ENCODE measurements at places on chromosomes 5 and 9. TPM values are rescaled to one million over a fixed set of nuclear protein-coding genes. Genes with fewer than 3 reads are reported as not detected.

GRCh38 chr5:177474846-177475562 is 1.6 kb upstream of the DBN1 start:
- DNase-seq: no peak

DNA sequence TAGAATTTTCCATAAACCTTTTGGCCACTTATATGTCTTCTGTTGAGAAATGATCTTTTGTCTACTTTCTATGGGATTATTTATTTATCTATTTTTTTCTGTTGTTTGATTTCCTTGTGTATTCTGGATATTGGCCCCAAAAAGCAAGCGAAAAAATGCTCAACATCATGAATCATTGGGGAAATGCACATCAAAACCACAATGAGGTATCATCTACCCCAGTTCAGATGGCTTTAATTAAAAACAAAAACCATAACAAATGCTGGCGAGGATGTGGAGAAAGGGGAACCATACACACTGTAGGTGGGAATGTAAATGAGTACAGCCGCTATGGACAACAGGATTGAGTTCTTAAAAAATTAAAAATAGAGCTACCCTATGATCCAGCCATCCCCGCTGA is 125.0 kb upstream of the LPCAT1 start:
- DNase-seq: peak; percentile 21

DNA sequence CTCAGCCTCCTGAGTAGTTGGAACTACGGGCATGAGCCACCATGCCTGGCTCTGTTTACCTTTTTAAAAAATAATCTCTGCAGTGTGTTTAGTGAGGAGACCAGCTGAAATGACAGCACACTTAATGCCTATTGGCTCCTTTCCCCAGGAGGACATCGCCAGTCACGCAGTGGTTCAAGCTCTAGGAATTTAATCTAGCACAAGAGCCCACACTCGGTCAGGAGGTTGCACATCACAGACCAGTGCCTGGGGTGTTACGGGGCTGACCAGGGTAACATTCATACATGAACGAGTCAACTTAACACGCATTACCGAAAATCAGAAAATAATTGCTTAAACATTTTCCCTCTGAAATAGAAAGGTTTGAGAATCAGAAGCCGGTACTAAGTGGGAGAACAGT is 217.0 kb downstream of the GOLPH3 start:
- no peak for DNase-seq

GRCh38 chr9:134491856-134492255 is 149.7 kb upstream of the COL5A1 start:
- no peak for DNase-seq

- DNase-seq: no peak
Measured at GRCh38 chr5:5156471-5157082, 16.4 kb downstream of the ADAMTS16 start.

- peak; percentile 82 for DNase-seq
Measured at GRCh38 chr9:106885451-106885850, 22.5 kb downstream of the ZNF462 start.

DNA sequence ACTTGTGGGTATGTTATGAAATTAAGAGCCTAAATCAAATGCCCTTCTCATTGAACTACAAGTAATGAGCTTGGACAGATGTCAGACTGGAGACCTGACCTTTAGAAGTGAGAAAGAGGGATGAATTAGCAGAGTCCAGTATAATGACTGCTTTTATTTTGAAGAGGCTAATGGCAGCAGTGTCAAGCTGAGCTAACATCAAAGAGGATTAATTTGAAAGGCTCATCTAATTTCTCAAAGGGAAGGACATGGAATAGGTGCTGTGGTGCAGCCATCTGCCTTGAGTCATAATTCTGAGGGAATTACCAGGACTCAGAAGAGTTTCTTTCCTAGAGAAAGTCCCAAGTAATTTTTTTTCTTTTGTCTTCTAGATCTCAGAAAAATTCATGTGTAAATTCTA is 57.6 kb downstream of the FAM81B start:
- no peak for DNase-seq

DNA sequence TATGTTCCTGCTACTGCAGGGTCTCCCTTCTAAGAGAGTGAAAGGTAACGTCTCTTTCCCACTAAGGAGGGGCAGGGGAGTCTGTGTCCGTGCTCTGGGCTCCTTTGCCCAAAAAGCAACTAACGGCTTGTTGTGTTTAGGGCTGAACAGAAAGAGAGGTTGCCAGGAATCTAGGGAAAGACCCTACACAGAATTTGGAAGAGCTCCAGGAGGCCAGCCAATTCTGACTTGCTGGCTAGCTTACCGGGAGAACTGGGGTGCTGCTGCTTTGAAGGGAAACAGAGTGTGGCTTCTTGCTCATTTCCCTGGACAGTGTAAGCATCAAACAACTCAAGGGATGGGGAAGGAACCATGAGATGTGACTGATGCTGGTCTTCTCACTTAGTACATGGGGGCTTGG is 176.1 kb downstream of the GADD45G start:
- no peak for DNase-seq

- no peak for DNase-seq
Measured at GRCh38 chr5:22329683-22330082, 523.5 kb downstream of the CDH12 start.

DNA sequence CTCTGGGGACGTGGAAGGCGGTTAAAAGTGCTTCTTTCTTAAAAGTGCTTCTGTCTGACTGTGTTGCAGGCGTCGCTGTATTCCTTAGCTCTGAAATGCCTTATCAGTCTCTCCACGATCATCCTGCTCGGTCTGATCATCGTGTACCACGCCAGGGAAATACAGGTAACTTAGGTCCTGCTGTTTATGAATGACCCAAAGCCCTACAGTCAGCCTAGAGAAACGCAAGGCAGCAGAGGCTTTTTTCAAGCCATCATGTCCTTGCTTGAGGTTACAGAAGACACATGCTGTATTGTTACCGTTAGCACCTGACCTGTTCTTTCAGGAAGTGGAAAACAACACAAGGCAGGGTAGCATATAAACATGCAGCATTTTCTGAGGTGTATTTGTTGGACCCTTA is 2.0 kb downstream of the KCNN2 start:
- no peak for DNase-seq

DNA sequence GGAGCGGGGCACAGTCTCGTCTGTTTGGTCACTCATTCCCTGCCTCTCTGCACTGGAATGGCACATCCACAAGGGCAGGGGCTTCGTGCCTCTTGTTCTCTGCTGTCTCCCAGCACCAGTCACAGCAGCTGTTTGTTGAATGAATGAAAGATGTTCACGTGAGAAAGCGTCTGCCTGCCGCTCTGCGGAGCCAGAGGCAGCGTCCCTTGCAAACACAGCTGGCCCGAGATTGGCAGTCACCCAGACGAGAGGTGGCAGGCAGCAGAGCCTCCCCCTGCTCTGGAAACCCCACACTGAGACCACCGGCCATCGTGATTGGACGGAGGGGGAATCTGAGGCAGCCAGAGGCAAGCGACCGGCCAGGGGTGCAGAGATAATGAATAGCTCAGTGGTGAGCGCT is 6.0 kb upstream of the FAM163B start:
- no peak for DNase-seq

DNA sequence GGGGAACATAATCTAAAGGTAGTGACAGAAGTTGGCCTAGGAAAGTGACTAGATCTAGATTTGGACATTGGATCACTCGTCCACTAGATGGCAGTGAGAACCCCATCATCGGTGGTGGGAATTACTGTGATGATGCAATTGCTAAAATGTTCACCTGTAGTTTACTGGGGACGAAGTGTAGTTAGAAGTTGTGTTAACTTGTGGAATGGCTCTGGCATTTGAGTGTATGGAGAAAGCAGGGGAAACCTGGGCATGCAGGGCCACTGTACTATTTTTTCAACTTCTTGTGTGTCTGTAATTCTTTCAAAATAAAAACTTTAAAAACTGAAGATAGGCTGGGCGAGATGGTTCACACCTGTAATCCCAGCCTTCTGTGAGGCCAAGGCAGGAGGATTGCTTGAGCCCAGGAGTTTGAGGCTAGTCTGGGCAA is 75.5 kb downstream of the PHAX start:
- DNase-seq: peak; percentile 66

DNA sequence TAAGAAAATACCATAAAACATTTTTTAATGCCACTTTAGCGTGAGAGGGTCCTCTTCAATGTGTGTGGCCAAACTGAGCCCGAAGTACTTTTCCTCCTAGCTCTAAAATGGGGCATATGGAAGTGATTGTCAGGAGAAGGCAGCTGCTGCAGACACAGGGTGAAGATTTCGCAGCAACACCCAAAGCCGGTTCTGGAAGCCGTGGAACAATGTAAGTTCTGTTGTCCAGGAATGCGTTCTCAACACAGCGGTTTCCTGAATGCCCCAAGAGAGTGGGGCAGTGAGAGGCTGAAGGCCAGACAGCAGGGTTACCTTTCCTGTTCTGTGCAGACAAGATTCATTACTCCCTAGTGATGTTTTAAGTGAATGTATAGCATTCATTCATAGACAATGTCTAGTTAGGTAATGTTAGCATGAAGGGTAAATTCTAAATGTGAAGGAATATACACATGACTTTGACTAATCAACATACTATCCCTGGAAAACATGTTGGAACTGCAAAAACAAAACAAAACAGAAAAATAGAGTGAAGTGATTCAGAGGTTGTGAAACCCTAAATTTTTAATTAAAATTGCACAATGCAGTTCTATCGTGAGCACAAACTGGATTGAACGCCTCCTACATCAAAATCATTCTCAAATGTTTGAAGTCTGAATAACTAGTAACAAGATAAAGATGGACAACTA is 197.0 kb upstream of the SEMA6A start:
- no peak for DNase-seq

DNA sequence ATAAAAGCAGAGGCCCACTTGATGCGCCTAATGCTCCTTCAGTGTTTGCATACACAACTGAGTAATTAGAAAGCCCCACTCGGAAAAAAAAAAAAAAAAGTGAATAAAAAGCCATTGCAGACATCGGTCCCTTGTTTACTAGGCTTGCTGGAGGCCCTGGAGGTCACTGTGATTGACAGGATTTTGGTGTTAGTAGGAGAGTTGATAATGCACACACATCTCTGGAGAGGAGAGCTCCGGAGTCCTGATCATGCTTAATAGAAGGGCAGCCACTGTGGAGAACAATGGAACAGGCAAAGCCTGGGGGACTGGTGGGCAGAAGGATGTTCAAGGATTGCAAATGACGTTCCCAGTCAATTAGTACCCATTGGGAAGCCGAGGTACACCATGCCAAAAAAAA is 152.5 kb downstream of the EFNA5 start:
- DNase-seq: no peak

DNA sequence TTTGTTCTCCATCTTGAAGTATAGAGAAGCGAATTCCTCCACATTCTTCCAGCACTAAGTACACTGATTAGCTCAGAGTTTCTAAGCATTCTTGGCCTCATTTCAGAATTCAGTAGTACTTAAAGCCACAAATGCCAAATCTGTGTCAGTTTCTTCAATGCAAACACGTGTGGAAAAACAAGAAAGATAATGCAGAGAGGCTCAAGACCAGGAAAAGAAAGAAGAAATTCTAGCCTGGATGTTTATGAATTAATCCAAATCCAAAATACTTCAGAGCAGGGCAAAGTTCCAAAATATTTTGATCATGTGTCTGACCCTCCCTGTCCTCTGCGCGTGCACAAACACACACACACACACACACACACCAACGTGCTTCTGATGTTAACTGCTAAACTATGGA is 457.6 kb downstream of the SLCO4C1 start:
- no peak for DNase-seq

DNA sequence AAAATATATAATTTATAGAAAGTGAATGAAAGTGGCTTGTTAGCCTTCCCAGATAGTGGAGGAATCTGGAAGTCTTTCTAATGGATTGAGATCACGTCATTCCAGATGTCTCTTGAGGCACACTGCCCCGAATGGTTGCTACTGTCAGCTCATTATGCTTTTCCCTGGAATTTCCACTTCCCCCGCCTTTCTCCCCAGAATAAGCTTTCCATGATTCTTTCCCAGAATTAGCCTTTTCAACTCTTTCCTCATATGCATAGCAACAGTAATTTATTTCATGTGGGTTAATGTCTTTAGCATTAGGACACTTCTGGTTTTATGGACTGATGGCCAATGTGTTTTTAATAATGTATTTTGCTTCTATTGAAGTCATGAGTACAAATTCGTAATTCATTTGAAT is 81.5 kb downstream of the PALM2AKAP2 start:
- DNase-seq: no peak

DNA sequence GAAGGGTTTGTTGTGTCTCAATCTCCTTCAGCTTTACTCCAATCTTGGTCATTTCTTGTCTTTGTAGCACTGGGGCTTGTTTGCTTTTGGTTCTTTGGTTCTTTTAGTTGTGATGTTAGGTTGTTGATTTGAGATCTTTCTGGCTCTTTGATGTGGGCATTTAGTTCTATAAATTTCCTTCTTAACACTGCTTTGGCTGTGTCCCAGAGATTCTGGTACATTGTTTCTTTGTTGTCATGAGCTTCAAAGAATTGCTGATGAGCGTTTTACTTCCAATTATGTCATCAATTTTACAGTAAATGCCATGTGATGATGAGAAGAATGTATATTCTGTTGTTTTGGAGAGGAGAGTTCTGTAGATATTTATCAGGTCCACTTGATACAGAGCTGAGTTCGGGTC is 353.3 kb downstream of the MAN2A1 start:
- DNase-seq: no peak

DNA sequence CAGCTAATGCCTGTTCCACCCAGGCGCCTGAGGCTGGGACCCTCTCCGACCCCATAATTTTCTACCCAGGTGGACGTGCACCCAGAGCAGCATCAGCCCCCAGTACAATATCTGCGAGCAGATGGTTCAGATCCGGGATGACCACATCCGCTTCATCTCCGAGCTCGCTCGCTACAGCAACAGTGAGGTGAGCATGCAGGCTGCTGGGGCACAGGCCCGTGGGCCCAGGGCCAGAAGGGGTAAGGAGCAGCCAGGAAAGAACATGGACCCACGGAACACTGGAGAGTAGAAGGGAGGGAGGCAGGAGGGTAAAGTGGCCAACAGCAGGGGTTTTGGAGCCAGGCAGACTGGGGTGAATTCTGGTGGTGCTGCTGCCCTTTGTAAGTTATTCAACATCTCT is 45.7 kb downstream of the CYFIP2 start:
- no peak for DNase-seq

- DNase-seq: no peak
Measured at GRCh38 chr9:92234514-92234913, 59.0 kb downstream of the IARS1 start.

Gene PLAC8L1
- 0.83 TPM for total RNA-seq

Gene FGF18
- not detected for total RNA-seq

Gene PCDHGB7
- total RNA-seq: 0.17 TPM

Gene AIF1L
- total RNA-seq: 5.2 TPM

Gene ANKRD31
- total RNA-seq: not detected

Gene UCK1
- 36.5 TPM for total RNA-seq

Gene FOXD4L4
- total RNA-seq: 0.34 TPM

Gene PRELID1
- 434 TPM for total RNA-seq

Gene OR1K1
- not detected for total RNA-seq

Gene PCDHB13
- total RNA-seq: 2.1 TPM

Gene SOHLH1
- not detected for total RNA-seq

Gene PCDHAC1
- total RNA-seq: 3.1 TPM

Gene OR1J2
- not detected for total RNA-seq

Gene TAF1L
- 0.03 TPM for total RNA-seq
